ENCODE measurements at places on chromosomes 6 and 20. TPM values are rescaled to one million over a fixed set of nuclear protein-coding genes. Genes with fewer than 3 reads are reported as not detected.

BPI gene
- 4.5 TPM for total RNA-seq

CTCFL gene
- 10.8 TPM for total RNA-seq

ULBP2 gene
- total RNA-seq, result 0.40 TPM

PDE7B gene
- total RNA-seq, result 6.3 TPM

KHDC1 gene
- 4.2 TPM for total RNA-seq

VSTM2L gene
- 69.5 TPM for total RNA-seq

WFDC5 gene
- 2.3 TPM for total RNA-seq

HEY2 gene
- 1.0 TPM for total RNA-seq

RAD21L1 gene
- total RNA-seq, result 3.0 TPM

RAET1G gene
- total RNA-seq, result 4.4 TPM

ADAM33 gene
- total RNA-seq, result 18.2 TPM

- no peaks in the 10 kb centered on the region for H3K27me3 ChIP-seq
- H3K4me1 ChIP-seq, result no peaks in the 10 kb centered on the region
- no peaks in the 10 kb centered on the region for H3K36me3 ChIP-seq
- no peak for DNase-seq
- peak overlapping the region; percentile 92 for H3K27ac ChIP-seq
- H3K4me3 ChIP-seq, result peak overlapping the region; percentile 61
These were observed 32.1 kb upstream of the ID4 start for GRCh38 chr6:19805129-19805481.

GRCh38 chr6:148831064-148831463 is 84.2 kb downstream of the UST start:
- DNase-seq, result no peak
- no peaks in the 10 kb centered on the region for H3K36me3 ChIP-seq
- no peaks in the 10 kb centered on the region for H3K27me3 ChIP-seq

DNA sequence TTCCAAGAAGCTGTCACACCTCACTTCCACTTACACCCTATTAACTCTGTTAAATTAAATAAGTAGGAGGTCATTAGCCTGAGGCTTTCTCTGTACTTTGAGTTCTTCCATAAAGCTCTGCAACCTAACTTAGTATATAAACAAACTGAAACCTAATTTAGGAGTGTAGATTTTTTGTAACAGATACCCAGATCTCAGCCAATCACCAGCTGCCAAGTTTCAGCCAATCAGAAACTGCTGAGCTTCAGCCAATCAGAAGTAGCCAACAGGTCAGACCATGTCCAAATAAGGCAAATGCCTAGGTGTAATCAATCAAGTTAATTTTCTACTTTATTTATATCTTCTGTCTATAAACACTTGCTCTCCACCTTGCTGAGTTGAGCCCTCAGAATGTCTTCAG is 142.7 kb upstream of the SULF2 start:
- H3K4me3 ChIP-seq, result no peak overlapping the region
- H3K4me1 ChIP-seq, result no peaks in the 10 kb centered on the region
- peaks cover 3% of the 10 kb centered on the region for H3K27me3 ChIP-seq
- no peak for DNase-seq
- no peaks in the 10 kb centered on the region for H3K36me3 ChIP-seq

GRCh38 chr6:52136055-52136454 is 48.6 kb upstream of the PKHD1 start:
- no peaks in the 10 kb centered on the region for H3K4me1 ChIP-seq
- no peaks in the 10 kb centered on the region for H3K36me3 ChIP-seq
- H3K27ac ChIP-seq, result no peak overlapping the region
- H3K27me3 ChIP-seq, result no peaks in the 10 kb centered on the region
- DNase-seq, result no peak

All from prostate gland (tissue), 2 donors.